IPS-NIHi11 (cell line): ENCODE measurements at places on chromosomes 5 and 9.

GRCh38 chr9:104984542-104984941 is 56.6 kb upstream of the ABCA1 start:
- no peak for DNase-seq

DNA sequence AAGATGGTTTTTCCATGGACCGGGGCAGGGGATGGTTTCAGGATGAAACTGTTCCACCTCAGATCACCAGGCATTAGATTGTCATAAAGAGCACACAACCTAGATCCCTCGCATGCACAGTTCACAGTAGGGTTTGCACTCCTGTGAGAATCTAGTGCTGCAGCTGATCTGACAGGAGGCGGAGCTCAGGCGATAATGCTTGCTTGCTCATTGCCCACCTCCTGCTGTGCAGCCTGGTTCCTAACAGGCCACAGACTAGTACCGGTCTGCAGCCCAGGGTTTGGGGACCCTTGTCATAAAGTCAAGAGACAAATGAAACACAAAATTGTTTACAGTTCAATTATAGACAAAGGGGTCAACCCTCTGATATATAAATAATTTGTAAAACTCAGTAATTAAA is 101.7 kb downstream of the RANBP17 start:
- DNase-seq: no peak

GRCh38 chr9:1959371-1959770 is 55.8 kb upstream of the SMARCA2 start:
- DNase-seq: peak; percentile 23

- DNase-seq: peak; percentile 66
Observed at GRCh38 chr5:79109527-79110492, 1.8 kb upstream of the BHMT start.

GRCh38 chr9:12631866-12632265 is 61.3 kb upstream of the TYRP1 start:
- DNase-seq: no peak

GRCh38 chr9:94014920-94015319 is 59.8 kb upstream of the BARX1 start:
- no peak for DNase-seq

GRCh38 chr9:2109069-2109650 is 94.0 kb downstream of the SMARCA2 start:
- DNase-seq: no peak
